Osteoblast (primary cell): ENCODE measurements at places on chromosomes 5 and 9. TPM values are rescaled to one million over a fixed set of nuclear protein-coding genes. Genes with fewer than 3 reads are reported as not detected.

- H3K27me3 ChIP-seq, result no peaks in the 10 kb centered on the region
- no peaks in the 10 kb centered on the region for H3K36me3 ChIP-seq
- DNase-seq, result no peak
- H3K4me3 ChIP-seq, result no peak overlapping the region
- H3K27ac ChIP-seq, result no peak overlapping the region
Observed at GRCh38 chr9:80076162-80076561, 504.4 kb downstream of the TLE4 start.

GRCh38 chr5:154278186-154278585 is 87.7 kb downstream of the GALNT10 start:
- peaks cover 36% of the 10 kb centered on the region for H3K4me1 ChIP-seq
- no peak for DNase-seq
- no peaks in the 10 kb centered on the region for H3K36me3 ChIP-seq
- H3K27me3 ChIP-seq, result no peaks in the 10 kb centered on the region

DNA sequence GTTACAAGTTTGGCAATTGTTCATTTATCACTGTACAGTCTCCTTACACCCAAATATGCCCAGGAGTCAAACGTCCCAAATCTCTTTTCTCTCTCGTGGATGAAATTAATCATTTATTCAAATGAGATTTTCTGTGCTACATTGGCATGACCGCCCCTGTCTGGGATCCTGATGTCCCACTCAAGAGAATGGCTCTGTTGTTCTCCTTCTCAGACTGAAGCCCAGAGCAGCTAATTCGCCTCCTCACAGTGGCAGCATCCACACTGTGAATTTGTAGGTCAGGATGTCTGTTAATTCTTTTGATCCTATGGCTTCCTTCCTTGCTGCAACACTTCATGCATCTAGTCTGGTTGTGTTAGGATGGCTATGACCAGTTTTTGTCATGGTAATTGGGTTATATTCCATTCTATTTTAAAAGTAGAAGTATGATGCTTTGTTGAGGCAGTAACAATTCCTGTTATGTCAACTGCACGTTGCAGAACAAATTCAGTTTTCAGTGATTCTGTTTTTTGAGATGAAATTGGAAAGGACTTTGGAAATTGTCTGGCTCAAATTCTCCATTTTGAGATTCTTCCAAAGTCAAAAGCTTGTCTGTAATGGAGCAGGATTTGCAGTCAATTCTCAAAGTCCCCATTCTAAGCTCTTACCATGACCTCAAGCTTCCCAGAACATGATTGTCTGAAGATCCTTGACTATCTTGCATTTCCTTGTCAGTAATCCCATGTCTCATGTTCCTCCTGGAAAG is 141.5 kb upstream of the GAS1 start:
- H3K4me3 ChIP-seq, result no peak overlapping the region
- H3K27me3 ChIP-seq, result peaks cover 3% of the 10 kb centered on the region
- no peaks in the 10 kb centered on the region for H3K4me1 ChIP-seq
- no peak for DNase-seq
- no peaks in the 10 kb centered on the region for H3K36me3 ChIP-seq

Gene GLDC
- total RNA-seq, result 0.72 and 2.4 TPM in 2 replicates

DNA sequence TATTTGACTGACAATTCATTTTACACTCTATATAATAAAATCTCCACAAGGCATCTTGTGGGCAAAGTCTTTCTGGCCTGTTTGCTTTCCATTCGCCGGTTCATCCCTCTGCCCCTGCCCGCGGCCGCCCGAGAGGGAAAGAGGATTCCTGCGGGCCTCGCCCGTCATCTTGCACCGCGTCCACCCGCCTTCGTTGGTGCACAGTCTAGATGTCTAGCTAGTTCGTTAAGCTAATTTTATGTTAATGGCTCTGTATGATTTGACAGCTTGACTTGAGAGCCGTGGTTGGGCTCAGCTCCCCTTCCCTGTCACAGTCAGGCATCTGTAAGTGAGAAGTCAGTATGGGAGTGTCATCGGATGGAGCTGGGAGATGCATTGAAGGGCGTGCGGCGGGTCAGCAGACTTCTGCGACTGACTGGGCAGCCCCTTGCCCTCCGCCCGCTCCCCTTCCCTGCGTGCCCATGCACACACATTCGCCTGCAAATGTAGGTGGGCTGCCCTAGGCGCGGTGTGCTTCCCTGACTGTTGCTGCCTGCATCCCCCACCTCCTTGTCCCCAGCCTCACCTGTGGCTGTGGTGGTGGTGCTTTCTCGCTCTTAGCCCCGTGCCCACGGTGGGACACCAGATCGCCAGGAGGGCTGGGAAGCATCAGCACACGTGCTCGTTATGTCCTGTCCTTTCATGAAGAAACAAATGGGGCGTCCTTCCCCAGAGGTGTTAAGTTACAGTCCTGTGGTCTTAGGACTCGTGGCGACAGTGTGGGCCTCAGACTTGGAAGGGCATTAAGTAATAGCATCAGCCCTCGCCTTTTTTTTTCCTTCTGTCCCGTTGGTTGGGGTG is 25.9 kb upstream of the PRDM12 start:
- no peak overlapping the region for H3K27ac ChIP-seq
- H3K4me3 ChIP-seq, result no peak overlapping the region
- no peaks in the 10 kb centered on the region for H3K27me3 ChIP-seq
- no peaks in the 10 kb centered on the region for H3K4me1 ChIP-seq
- peaks cover 24% of the 10 kb centered on the region for H3K36me3 ChIP-seq
